Smooth muscle cell of the umbilical artery (primary cell): ENCODE measurements at places on chromosomes 13 and 19. TPM values are rescaled to one million over a fixed set of nuclear protein-coding genes. Genes with fewer than 3 reads are reported as not detected.

Gene ZNF284
- 3.0 and 3.3 TPM in 2 replicates for total RNA-seq

Gene ZNF552
- 6.1 and 11.9 TPM in 2 replicates for total RNA-seq

Gene COL5A3
- total RNA-seq: 0.59 and 1.1 TPM in 2 replicates

Gene GNG8
- not detected in 2 replicates for total RNA-seq
